ENCODE measurements at places on chromosomes 4 and X. TPM values are rescaled to one million over a fixed set of nuclear protein-coding genes. Genes with fewer than 3 reads are reported as not detected.

The AMTN gene
- total RNA-seq, result not detected

The GPRASP1 gene
- 0.65 TPM for total RNA-seq

The CHRNA9 gene
- not detected for total RNA-seq

The SPANXN4 gene
- not detected for total RNA-seq

The DGAT2L6 gene
- total RNA-seq, result not detected

The TCEAL5 gene
- total RNA-seq, result not detected

The FGFR3 gene
- total RNA-seq, result 1.9 TPM

The MMRN1 gene
- total RNA-seq, result 818 TPM

The MAGEC2 gene
- not detected for total RNA-seq
